ENCODE measurements at places on chromosomes 7 and 10.

GRCh38 chr10:35015843-35016408 is 74.2 kb downstream of the CUL2 start:
- DNase-seq: no peak

- DNase-seq: no peak
Measured at GRCh38 chr7:15128716-15129115, 226.2 kb upstream of the DGKB start.

DNA sequence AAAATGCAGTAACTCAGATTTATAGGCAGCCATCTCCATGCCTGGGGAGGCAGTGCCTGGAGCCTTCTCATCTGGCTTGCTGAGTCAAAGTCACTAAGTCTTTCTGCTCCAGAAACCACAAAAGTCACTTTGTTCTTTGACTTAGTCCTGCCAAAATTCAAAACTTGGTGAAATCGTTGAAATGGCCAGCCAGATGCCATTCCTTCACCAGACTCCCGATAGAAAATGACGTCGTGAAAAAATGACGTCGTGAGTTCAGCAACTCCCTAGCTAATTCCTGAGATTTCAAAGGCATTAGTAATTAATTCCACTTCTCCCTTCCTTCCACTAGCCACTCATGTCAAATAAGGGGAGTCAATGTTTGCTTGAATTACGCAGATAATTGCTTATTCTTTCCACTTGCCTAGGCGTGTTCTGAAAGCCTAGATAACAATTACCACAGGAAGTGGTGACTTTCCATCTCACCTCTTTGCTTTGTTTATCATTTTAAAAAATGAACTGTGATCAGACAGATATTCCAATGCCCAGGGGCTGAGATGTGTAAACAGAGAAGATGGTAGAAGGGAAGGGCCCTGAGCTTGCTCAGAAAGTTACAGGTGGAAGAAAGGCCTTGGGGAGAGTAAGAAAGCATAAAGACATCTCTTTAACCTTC is 48.5 kb upstream of the OSBPL3 start:
- peak; percentile 79 for DNase-seq

DNA sequence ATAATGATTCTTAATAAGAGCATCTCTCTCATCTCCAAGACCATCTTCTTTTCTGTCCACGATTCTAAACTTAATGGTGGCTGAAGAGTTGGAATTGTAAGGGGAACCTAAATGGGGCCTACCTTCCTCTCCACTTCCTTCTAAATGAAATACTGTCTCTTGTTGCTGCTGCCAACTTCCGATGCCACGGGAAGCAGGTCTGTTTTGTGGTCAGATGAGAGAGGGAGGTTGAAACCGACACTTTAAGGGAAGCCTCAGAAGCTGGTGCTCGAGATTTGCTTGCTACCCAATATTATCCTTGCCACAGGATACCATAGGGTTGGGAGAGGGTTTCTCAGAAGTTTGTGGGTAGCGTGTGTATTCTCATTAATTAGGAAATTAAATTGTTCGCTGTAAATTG is 464.1 kb downstream of the SUGCT start:
- no peak for DNase-seq

GRCh38 chr7:98203261-98203963 is 7.8 kb upstream of the BHLHA15 start:
- no peak for DNase-seq

- no peak for DNase-seq
Measured at GRCh38 chr10:9038146-9038714, 983.7 kb downstream of the GATA3 start.

DNA sequence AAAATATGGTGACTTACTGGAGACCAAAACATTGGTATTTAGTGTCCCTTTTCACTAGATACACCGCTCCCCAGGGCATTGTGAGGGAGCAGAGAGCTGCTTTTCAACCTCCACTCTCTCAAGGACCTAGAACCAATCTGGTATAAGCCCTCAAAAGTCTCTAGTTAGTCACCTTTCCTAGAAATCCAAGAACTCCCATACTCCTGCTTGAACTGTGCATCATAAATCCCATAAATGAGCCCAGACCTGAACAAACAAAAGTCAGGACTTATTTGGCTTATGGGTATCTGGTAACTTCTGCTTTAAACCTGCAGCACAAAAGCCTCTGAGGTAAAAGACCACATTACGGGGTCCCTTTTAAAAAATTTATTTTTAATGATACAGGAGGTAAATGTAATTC is 603.1 kb upstream of the LRRTM3 start:
- no peak for DNase-seq

DNA sequence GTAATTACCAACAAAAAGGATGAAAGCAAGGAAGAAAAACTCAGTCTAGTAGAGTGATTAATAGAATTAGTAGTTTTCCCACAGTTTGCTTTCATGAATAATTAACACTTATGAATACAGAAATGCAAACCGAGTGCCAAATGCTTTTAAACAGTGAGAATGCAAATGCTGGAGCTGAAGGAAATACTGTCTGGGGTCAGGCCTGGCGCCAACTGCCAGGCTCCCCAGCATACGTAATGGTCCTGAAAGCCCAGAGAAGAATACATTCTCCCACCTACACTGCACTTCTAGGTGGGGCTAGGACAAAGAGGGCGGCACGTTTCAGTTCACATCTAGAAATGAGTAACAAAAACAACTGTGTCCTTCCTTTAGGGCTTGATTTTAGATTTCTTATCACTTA is 30.0 kb downstream of the GLUD1 start:
- DNase-seq: no peak

- DNase-seq: no peak
Measured at GRCh38 chr7:158602905-158603772, 15.5 kb upstream of the PTPRN2 start.

DNA sequence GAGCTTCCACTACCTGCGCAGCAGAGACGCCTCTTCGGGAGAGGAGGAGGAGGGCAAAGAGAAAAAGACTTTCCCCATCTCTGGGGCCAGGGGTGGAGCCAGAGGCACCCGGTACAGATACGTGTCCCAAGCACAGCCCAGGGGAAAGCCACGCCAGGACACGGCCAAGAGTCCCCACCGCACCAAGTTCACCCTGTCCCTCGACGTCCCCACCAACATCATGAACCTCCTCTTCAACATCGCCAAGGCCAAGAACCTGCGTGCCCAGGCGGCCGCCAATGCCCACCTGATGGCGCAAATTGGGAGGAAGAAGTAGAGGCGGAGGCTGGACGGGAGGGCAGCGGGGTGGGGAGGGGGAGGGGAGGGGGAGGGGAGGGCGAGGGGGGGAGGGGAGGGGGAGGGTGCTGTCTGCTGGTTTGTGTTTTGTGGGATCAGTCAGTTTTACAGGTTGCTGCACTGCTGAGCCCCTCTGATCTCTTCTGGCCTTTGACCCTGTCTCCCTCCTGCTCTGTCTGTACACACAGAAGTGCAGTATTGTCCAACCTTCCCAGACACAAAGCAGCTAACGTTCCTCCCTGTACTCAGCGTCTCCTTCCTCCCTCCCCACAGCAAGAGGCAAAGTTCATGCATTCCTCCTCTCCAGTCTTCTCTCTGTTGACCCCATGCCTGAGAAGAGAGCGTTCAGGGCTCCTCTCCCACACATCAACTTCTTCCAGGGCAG is 9.3 kb downstream of the UCN3 start:
- no peak for DNase-seq

GRCh38 chr7:140212100-140212881 is 35.5 kb upstream of the KDM7A start:
- DNase-seq: peak; percentile 85

DNA sequence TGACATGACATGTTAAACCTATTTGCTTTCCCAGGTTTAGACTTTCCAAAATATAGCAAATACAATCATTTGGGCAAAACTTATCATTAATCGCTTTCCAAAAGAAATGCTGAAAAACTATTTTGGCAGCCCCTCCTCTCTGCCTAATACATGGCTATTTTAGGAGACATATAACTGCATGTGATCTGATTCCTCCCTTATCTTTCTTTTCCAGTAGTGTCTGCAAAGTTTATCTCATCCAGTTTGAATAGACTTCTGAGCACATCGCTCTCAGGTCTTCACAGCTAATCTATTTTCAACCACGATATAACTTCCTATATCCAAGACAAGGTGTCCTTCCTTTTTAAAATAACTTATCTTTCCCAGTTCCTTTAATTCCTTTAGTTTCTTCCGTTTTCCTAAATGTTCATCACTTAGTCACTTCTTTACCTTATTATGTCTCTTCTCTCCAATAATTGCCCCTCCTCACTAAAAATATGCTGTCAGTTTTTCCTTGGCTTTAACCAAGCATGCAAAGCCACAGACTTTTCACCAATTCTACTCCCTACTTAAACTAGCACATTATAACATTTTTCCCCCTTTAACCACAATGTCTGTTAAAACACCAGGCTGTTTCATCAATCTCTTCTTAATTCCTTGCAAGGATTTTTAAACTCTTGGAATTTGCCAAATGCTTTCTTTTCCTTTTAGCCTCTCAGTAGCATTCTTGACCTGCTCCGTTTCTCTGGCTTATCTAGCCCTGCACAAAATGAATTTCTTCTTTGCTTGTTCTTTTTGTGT is 24.4 kb downstream of the GNG11 start:
- DNase-seq: no peak

GRCh38 chr10:131733596-131733995 is 167.2 kb upstream of the PPP2R2D start:
- no peak for DNase-seq

DNA sequence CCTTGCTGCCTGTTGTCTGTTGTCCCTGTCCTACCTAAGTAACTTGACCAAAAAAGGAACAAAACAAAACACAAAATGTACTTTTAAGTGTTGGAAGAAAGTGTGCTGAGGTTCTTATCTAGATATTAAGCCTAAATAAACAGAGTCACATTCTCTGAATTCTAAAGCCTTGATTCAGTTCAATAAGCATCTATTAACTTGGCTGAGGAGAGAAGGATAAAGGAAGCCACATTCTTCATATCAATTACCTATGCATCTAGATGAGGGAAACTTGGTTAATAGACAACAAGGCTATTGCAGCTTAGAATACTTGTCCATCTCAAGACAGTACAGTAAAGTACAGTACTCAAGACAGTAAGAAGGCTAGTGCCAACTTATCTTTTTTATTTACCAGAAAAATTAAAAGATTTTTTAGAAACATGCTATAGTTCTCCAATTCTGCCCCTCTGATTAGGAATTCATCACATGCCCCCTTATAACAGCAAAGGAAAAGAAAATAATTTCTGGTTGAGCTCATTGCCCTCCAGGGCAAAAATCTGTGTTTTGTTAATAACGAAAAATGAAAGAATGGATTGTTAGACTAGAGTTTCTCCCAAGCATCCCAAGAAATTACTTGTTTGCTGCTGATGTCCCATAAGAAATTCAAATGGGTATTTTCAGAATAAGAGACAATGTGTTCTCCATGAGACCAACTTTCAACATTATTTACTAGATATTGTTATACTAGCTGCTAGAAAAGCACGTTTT is 546.5 kb upstream of the SEMA3D start:
- no peak for DNase-seq

DNA sequence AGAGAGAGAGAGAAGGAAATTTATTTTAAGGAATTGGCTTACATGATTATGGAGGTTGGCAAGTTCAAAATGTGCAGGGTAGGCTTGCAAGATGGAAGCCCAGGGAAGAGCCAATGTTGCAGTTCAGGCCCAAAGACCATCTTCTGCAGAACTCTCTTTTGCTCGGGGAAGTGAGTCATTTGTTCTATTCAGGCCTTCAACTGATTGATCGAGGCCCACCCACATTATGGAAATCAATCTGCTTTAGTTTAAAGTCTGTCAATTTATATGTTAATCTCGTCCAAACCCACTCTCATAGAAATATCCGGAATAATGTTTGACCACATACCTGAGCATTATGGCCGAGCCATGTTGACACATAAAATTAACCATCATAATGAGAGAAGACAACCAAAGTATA is 113.3 kb upstream of the CXCL12 start:
- DNase-seq: no peak

GRCh38 chr7:42135728-42136127 is 101.3 kb downstream of the GLI3 start:
- DNase-seq: no peak

- no peak for DNase-seq
Measured at GRCh38 chr7:611281-611810, 91.7 kb upstream of the PDGFA start.

GRCh38 chr10:110241841-110242240 is 34.4 kb downstream of the MXI1 start:
- no peak for DNase-seq

DNA sequence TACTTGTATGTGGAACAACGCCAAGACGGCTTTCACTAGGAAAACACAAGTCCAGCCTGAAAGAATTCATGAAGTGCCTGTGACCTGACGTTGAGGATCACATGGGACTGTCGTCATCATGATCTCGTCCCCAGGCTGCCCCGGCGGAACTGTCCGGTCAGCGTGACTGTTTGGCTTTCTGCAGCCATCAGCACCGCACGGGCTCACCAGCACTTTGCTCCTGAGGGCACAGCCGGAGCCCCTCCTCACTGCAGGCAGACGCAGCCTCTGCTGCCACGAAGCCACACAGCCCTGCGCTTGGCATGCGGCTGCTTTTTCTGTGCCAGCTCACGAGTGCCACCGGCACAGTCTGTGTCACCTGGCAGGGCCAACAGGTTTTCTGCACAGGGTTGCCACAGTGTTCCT is 9.4 kb upstream of the GET4 start:
- no peak for DNase-seq

GRCh38 chr7:100803398-100804161 is 23.7 kb downstream of the EPHB4 start:
- no peak for DNase-seq

DNA sequence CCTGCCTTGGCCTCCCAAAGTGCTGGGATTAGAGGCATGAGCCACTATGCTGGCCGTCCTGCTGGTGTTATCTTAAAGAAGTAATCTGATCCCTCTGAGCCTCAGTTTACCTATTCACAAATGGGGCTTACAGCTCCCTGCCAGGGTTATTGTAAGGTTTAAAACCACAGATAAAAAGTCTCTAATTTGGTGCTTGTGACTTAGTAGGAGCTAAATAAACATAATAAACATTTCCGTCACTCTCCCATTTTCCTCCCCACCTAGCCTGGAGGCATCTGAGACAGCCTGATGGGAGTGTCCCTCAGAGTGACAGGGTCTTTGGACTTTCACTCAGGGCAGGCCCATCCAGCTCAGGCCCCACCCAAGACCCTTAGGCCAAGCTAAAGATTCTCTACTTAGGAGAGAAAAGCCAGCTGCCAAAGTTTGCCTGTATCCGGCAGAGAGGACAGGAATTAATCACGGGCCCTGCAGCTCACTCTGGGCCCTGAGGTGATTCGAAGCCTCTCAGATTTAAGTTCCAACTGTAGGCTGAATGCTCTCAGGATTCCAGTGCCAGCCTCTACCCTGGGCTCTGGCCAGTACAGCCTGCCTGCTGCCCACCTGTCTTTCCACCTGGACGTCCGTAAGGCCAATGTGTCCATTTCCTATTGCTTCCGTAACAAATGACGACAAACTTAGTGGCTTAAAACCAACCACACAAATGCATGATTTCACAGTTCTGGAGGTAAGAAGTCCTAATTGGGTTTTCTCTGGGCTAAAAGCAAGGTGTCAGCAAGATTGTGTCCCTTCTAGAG is 21.8 kb upstream of the DUSP5 start:
- no peak for DNase-seq

GRCh38 chr10:92880233-92880861 is 32.0 kb downstream of the EXOC6 start:
- DNase-seq: peak; percentile 56
